ENCODE measurements at places on chromosomes 2 and 18.

DNA sequence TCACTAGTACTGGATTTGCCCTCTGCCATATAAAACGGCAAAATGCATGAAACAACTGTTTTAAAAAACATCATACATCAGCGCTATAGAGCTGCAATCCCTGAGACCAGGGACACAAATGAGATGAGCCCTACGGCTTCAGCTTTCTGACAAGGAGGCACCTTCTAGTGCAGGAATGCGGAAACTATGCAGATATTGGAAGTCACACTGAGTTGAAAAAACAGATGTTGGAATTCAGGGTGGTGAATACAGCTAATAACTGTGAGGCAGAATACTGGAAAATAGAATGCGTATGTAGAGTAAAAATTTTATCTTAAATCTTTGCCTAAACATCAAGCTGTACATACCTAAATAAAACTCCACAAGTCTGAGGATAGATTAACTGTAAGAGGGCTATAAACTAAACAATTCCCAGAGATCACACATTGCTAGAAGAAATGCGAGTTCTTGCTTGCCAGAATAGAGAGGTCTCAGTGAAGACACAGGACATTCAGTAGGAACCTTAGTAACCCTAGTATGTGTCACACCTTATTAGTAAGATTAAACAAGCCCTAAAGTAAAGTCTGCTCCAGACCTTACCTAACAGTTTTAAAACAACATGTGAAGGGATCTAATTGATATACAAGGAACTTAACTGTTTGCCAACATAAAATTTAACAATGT is 541.4 kb upstream of the DDX18 start:
- DNase-seq: no peak

- no peak for DNase-seq
Measured at GRCh38 chr2:74985978-74986609, 27.7 kb downstream of the POLE4 start.

DNA sequence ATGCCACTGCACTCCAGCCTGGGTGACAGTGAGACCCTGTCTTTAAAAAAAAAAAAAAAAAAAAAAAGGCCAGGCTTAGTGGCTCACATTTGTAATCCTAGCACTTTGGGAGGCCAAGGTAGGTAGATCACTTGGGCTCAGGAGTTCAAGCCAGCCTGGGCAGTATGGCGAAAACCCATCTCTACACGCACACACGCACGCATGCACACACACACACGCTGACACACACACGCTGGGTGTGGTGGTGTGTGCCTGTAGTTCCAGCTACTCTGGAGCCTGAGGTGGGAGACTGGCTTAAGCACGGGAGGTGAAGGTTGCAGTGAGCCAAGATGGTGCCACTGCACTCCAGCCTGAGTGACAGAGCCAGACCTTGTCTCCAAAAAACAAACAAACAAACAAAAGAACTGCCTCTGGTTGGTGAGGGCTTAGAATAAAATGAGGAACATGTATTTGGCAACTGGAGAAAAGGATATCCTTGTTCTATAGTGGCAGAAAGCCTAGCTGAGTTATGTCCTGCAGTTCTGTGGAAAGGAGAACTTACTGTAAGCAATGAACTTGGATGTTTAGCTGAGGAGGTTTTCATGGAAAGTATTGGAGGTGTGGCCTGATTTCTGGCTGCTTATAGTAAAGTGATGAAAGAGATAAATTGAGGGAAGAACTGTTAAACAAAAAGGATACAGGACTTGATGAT is 34.0 kb downstream of the HAT1 start:
- DNase-seq: no peak

GRCh38 chr18:29377346-29377745 is 1200.4 kb upstream of the CDH2 start:
- no peak for DNase-seq

DNA sequence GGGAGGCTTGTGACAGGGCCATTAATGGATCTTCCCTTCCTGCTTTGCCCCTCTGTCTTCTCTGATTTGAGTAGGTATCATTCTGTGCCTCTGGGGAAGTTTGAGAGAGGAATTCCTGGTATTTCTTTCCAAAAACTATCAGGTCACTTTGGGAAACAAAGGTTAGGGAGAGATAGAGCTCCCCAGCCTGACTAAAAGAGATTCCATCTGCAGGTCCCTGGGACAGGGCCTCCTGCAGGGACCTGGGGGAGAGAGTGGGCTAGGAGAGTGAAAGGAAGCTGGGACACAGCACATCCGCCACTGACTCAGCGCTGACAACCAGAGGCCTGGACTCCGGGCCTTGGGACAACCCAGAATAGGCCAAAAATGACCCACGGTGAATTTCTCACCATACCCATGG is 6.4 kb downstream of the GALNT14 start:
- DNase-seq: no peak

- no peak for DNase-seq
Measured at GRCh38 chr2:157936406-157936805, 60.3 kb upstream of the ACVR1 start.

- no peak for DNase-seq
Measured at GRCh38 chr2:120715941-120716340, 19.7 kb upstream of the GLI2 start.

DNA sequence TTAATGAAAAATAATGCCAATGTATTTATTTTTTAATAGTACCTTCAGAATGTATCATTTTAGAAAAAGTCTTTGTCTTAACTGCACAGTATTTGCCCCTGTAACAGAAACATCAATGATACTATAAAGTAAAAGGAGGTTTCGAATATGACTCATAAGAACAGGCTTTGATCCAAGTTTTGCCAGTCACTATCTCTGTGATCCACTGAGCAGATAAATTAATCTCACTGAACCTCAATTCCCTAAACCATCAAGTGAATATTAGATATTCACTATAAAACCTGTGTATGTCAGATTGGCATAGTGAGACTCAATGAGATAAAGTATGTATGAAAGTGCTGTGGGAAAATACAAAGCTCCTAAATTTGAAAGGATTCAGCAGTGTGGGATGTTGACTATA is 292.1 kb downstream of the EXOC6B start:
- DNase-seq: no peak

DNA sequence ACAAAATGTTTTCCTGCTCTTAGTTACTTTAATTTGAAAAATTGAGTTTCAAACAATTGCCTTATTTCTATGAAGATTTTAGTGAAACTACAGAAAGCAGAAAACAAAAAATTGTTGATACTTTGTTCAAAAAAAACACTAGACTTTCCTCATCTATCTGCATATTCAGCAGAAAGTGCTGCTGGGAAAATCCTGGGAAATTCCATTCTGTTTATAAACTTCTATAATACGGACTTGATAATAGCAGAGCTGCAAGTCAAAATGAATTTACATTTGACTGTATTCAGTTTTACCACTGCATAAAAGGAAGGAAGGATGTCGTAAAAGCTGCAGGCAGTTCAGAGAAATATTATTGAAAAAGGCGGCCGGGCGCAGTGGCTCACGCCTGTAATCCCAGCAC is 24.9 kb upstream of the ERICH2 start:
- DNase-seq: no peak

GRCh38 chr2:230840301-230840700 is 24.4 kb upstream of the ITM2C start:
- DNase-seq: no peak

- DNase-seq: no peak
Measured at GRCh38 chr2:40440835-40441234, 11.1 kb downstream of the SLC8A1 start.

GRCh38 chr2:236747426-236747825 is 177.8 kb downstream of the ACKR3 start:
- no peak for DNase-seq

GRCh38 chr2:100643467-100643866 is 80.7 kb downstream of the PDCL3 start:
- no peak for DNase-seq

DNA sequence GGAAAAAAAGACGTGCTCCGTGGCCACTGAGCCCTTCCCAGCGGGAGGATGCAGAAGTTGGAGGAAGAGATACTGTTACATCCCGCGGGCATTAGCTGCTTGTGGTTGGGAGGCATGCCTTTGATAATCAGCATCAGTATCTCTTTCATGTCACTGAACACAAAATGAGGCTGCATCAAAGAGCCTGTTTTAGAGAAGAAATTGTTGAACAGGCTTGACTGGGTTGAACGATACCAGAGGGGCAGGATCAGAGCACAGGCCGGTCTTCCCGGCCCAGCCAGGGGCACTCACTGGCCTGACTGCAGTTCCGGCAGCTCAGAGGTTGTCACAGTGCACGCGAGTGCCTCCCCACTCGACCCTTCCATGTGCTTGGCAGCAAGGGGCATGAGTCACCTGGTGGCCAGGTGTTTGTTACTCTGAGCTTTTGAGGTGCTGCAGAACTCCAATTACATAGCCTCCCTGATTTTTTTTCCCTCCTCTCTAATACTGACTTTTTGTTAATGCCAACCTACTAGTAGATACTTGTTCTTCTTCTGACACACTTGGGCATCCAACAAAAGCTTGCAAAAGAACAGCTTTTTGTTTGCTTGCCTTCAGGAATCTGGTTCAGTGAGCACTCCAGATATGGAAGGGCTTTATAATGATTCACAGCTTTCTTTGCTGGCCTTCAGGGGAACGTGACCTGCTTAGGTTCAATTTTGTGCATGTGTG is 121.6 kb downstream of the VAPA start:
- DNase-seq: no peak

- no peak for DNase-seq
Measured at GRCh38 chr2:153354377-153354776, 124.2 kb downstream of the RPRM start.

DNA sequence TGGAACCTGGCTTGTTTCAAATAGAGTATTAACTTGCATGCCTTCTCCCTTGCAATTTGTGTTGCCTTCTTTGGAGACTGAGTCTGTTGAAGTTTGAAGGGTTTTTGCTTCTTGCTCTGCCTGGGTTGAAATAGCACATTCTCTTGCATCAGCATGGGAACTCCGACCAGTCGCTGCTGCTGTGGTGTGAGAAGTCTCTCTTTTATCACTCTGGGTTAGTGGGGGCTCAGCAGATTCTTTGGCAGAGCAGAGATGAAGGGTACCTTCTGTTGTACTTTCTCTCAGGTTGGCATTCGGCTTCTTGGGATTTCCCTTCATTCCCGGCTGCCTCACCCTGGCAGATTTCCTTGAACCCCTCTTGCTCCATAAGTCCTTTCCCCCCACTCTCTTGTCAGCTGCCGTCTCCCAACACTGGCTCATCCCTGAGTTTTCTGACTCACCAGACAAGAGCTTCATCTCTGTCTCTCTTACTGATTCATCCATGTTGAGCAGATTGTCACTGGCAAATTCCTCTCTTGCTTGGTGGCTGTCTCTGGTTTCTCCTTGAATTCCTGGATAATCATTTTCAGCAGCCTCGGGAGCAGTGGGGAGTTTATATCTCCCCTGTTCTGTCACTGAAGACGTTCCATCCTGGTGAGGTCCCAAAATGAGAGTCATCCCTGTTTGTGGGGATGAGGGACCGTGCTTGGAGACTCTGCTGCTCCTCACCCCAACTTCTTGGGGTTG is 49.9 kb downstream of the ALPK2 start:
- DNase-seq: peak; percentile 23

GRCh38 chr2:48849770-48850169 is 94.2 kb upstream of the LHCGR start:
- DNase-seq: no peak

- DNase-seq: no peak
Measured at GRCh38 chr2:203551778-203552177, 16.7 kb upstream of the RAPH1 start.

- no peak for DNase-seq
Measured at GRCh38 chr18:29137773-29138495, 961.0 kb upstream of the CDH2 start.

DNA sequence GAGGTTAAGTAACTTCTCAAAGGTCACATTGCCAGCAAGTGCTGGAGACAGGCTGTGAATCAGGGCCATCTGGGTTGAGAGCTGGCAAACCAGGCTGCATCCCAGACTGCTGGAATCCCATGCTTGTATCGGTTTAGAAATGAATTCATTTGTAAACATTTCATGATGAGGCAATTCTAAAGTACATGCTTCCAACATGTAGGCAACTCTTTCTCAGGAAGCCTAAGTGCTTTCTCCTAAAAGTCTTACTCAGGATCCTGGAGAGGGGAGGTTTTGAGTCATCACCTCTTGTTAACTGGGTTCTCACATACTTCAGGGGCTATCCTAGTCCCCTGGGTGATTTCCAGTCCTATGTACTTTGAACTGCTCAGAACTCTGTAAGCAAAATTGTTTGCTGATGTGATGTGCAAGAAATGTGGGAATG is 416.5 kb downstream of the MEIS1 start:
- DNase-seq: no peak

DNA sequence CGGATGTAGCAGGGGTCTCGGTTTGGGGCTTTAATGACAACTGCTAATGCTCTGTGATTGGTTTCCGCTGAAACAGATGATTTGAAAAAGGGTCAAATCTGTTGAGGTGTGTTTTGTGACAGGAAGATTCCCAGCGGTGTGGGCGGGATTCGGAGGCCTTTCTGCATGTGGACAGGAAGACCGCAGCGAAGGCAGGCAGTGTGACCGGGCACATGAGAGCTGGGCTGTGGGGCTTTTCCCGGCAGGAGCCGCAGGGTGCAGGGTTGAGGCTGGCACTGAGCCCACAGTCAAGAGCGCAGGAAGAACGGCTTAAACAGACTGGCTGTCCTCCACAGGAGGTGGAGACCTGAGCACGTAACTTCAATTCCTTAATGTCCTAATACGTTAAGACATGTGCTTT is 180.0 kb upstream of the TPO start:
- DNase-seq: no peak

DNA sequence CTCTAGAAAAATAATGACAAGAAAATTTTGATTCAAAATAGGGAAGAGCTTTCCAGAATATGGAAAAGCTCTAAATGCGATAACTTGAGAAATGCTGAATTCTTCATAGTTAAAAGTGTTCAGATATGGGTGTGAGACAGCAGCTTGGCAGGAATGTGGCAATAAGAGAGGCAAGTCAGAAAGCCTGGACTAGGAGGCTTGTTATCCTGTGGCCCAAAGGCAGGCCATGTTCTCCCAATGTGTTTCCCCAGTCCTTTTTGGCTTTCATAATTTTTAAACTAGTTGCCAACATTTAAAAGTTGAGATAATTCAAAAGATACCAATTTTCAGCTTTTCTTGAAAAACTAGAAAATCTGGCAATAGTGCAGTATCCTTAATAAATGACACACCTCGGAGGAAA is 366.3 kb upstream of the FANCL start:
- no peak for DNase-seq

- DNase-seq: no peak
Measured at GRCh38 chr2:34353509-34354113, 754.5 kb upstream of the FAM98A start.

GRCh38 chr2:197191940-197192322 is 118.6 kb downstream of the ANKRD44 start:
- no peak for DNase-seq

DNA sequence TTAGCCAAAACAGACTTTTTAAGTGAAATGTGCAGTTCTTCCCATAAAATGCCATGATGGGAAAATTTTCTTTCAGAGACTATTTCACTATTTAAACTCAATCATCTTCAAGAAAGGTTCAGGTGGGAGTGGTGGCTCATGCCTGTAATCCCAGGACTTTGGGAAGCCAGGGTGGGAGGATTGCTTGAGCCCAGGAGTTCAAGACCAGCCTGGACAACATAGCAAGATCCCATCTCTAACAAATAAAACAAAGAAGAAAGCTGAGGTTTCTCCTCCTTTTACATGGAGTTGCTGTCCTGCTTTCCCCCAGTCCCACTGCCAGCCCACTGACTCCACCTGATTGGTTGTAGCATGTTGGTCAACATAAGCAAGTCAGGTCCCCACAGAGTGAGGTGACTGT is 25.8 kb upstream of the SOS1 start:
- DNase-seq: no peak

Measured in activated T-cell treated with anti-CD3 and anti-CD28 coated beads, Interleukin-2, amount 50 U/mL, for 72 hours (primary cell).